ENCODE measurements at places on chromosomes 6 and 20.

GRCh38 chr20:19807191-19807945, 49.3 kb downstream of the RIN2 start:
- DNase-seq = no peak

GRCh38 chr6:39855356-39855995, 63.3 kb downstream of the DAAM2 start:
- DNase-seq = no peak

DNA sequence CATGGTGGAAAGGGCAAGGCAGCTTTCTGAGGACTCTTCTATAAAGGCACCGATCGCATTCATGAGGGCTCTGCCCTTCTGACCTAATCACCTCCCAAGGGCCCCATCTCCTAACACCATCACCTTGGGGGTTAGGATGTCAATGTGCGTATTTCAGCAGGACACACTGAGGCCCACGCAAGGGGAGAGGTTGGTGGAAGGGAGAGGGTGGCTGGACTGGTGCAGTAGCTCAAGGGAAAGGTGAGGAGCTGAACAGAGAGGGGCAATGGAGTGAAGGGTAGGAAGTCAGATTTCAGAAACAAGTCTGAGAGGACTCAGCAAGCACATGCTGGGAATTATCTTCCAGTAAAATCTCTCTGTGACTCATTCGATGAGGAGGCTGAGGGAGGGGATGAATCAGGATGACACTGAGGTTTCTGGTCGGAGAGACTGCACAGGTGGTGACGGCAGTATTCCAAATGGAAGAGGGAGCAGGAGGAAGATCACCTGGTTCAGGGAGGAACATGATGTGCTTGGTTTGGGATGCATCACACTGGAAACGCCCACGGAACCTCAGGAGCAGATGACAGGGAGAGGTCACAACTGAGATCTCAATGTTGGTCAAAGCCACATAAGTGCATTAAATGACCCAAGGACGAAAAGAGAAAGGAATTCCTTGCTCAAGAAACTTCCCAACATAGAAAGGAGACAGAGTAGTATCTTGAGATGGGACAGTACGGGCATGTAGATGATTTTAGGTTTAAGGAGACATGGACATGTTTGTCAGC, 67.1 kb downstream of the TFAP2A start:
- no peak for DNase-seq

- DNase-seq = no peak
Measured at GRCh38 chr6:54698974-54699373, 147.6 kb upstream of the FAM83B start.

GRCh38 chr6:112695001-112695400, 347.9 kb downstream of the RFPL4B start:
- DNase-seq = no peak

- no peak for DNase-seq
Measured at GRCh38 chr6:73562558-73562957, 41.7 kb upstream of the EEF1A1 start.

Data from activated naive CD4-positive, alpha-beta T cell treated with anti-CD3 and anti-CD28 coated beads, Interleukin-2, amount 50 U/mL, for 72 hours (primary cell).